Fibroblast of mammary gland (primary cell): ENCODE measurements at places on chromosomes 1 and 21.
A peak's percentile ranks its signal among the peaks of the same experiment; 100 is the strongest.

DNA sequence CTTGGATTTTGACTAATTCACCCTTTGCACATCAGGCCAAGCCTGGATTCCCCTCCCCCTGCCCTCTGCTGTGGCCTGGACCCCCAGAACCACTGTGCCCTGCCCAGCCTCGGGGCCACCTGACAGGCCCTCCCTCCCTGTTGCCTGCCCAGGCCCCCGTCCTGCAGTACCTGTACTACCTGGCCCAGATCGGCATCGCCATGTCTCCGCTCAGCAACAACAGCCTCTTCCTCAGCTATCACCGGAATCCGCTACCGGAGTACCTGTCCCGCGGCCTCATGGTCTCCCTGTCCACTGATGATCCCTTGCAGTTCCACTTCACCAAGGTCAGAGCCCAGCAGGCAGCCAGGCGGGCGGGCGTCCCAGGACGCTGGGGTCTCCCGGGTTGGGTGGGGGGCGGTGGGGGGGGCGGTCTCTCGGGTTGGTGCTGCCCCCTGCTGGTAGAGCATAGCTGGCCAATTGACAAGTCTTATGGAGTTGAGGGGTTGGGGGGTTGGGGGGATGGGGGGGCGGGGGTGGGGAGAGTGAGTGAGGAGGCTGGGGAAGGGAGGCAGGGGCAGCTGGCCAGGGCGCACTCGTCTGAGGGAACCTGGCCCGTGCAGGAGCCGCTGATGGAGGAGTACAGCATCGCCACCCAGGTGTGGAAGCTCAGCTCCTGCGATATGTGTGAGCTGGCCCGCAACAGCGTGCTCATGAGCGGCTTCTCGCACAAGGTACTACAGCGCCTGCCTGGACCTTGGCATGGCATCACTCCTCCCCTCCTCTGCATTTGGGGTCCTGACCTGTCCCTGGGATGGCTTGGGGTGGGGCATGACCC, 10.7 kb downstream of the AMPD2 start:
- no peak for DNase-seq

DNA sequence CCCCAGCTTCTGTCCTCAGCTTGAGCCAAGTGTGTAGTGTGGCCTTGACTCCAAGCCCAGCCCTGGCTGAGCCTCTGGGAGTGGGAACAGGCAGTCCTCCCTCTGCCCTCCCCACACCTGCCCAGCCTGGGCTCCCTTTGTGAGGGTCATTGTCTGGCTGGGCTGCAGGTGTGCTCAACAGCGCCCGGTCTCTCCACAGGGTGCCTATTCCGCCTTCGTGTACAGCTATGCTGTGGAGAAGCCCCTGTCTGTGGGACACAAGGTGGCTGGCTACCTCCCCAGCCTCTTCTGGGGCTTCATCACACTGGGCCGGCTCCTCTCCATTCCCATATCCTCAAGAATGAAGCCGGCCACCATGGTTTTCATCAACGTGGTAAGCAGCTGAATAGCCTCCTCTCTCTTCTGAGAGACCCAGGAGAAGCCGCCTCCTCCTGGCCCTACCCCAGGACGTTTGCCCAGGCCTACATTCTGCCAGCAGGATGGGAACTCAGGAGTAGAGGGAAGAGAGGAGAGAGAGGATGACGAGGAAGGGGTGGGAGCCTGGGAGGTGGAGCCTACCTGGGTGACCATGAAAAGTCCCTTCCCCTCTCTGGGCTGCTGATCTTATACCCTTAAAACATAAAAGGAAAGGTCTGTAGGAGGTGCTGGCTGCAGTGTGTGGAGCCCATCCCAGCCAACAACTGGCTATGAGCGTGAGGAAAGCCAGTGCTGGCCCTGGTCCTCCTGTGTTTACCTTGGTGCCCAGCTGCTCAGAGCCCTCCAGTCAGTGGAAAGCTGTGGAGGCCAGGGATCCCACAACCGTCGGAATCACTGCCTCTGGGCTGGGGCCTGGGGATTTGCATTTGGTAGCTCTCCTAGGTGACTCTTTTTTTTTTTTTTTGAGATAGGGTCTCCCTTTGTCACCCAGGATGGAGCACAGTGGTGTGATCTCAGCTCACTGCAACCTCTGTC, 45.7 kb downstream of the ELK4 start:
- no peak for DNase-seq

DNA sequence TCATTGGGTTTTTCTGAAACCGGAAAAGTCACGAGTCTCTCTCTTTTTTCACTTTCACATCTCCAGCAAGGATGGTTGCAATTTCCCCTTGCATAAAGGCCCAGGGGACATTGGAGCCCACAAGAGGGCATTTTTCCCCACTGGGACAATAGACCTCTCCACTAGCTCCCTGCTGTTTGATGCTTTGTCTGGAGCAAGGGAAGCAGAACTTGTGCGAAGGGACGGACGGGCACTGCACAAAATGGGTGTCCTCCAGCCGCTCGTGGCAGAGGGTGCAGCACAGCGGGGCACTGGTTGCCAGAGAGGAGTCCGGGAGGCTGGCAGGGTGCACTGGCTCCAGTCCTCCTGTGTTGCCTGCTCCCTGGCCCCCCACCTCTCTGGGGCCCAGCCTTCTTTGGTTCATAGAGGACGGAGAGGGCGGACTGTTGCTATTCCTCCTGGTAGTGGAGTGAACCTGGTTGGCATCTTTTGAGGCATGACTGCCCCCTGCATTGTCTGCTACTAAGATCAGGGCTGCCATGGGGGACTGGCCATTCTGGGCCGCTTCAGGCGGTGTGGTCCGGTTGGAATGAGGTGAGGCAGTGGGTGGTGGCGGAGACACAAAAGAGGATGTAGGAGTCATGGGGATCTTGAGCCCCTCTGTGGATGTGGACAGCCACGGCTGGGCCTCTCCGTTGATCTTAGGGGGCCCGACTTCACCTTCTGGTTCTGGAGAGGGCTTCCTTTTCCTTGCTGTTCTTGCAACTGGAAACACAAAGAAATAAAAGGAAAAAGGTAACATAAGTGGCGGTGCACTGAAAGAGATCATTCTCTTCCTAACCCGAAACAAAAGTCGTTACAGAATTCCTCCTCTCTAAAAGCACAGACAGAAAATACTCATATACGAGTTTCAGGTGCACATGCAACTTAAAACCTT, 2.6 kb downstream of the IRF2BP2 start:
- peak; percentile 44 for DNase-seq

- DNase-seq: no peak
These were observed 36.4 kb upstream of the BCL9 start for GRCh38 chr1:147504801-147505311.

DNA sequence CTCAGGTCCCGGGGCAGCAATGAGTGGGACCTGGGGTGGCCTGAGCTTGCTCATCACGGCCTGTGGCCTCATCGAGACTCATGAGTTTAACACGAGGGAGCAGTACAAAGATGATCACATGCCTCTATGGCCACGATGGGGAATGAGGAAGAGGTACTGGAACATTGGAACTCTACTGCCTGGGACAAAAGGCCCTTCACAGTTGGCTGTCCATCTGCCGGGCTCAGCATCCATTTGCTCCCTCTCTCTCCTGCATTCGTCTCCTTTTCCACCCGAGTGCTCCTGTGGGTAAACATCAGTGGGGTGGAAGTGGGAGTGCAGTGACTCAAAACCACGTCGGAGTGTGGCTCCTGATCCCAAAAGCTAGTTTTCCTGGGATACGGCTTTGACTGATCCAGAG, 124.9 kb downstream of the KAZN start:
- DNase-seq: no peak

- DNase-seq: no peak
These were observed 3.2 kb downstream of the CCN1 start for GRCh38 chr1:85583611-85584263.

- no peak for DNase-seq
These were observed 73.1 kb upstream of the RGS21 start for GRCh38 chr1:192243721-192244120.

- peak; percentile 19 for DNase-seq
These were observed 126.5 kb downstream of the RHOU start for GRCh38 chr1:228861832-228862180.

GRCh38 chr1:57131701-57132394, 166.0 kb upstream of the C8B start:
- DNase-seq: peak; percentile 48

- no peak for DNase-seq
These were observed 15.5 kb upstream of the HMGB4 start for GRCh38 chr1:33848205-33848937.

- DNase-seq: no peak
These were observed 12.5 kb upstream of the SRM start for GRCh38 chr1:11072216-11072917.
